ENCODE measurements at places on chromosomes 4 and X.

DNA sequence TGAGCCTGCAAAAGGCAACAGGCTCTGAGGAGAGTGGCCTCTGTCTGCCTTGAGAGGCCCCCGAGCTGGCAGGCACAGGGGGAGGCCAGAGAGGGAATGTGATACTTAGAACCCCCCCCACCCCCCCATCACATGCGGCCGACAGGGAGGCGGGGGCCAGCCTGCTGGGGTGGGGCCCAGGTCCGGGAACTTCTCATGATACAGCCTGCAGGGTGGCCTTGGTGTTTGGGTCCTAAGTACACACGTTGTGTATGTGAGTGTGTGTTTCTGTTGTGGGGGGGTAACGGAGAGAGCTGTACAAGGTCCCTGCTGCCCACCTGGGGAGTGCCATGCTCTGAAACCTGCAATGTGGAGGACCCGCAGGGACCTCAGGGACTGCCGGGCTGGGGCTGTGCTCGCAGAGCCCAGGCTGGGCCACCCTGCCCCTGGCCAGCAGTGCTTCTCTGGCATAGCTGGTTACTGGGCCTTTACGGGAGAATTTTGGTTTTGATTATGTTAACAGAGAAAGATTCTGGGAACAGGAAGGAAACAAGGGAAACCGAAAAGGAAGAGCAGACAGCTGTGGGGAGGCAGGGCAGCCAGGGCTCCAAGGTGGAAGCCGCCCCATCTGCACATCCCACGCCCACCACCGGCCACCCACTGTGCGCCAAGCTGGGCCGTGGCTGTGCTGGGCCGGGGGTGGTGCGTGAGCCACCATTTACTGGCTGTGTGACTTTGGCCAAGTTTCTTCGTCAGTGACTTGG is 19.9 kb downstream of the SH3BP2 start:
- DNase-seq: peak; percentile 67

DNA sequence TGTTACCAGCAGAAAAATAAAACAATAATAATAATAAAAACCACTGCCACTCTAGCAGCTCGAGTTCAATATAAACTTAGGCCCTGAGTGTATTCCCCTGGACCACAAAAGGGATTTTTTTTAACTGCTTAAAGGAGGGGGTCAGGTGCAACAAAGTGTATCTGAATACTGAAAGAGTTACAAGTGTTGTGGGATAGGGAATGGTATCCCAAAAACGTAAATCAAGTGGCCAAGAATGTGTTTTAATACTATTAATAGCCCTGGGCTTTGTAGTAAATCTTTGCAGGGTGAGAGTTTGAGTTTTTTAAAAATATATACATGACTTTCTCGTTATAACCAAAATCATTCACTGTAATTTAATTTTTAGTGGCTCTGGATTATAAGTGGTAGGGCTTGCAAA is 860.1 kb upstream of the INTU start:
- DNase-seq: no peak

DNA sequence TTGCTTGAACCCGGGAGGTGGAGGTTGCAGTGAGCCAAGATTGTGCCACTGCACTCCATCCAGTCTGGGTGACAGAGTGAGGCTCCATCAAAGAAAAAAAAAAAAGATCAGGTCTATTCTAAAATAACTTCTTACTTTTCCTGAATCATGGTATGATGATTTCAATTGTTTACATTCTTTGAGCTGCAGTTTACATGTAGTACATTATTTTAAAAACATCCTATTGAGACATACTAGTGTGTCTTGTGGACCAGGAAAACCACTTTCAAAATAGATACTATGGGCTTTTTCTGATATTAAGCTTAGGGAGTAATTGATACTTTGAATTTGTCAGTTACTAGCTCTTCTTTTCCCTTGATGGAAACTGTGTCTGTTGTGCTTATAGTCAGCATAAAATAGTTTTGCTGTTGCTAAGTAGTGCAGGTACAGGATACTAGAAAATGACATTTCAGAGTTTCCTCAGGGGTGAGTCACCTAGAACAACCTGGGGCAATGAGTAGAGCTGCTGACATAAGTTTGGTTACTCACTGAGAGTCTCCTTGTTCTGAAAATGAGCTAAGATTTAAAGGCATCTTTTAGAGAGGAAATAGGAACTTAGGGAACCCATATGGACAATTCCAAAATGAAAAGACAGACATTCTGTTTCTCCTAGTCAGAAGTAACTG is 53.2 kb upstream of the C4orf54 start:
- DNase-seq: no peak

DNA sequence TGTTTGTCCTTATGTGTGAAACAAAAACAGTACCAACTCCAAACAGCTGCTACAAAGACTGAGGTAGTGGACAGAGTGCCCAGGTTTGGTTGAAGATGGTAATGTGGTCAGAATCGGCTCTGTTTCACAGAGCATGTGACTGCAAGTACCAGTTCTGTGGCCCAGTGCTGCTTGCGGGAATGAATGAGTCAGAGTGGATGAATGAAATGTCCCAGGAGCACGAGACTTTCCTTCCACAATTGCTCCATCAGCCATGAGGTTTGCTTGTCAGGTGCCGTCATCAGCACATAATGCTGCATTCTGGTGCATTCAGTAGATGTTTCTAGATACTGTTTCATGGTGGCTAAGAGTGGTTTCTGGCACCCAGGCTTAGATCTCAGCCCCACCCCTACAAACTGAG is 84.2 kb downstream of the GPR143 start:
- DNase-seq: no peak

GRCh38 chr4:98609934-98610333 is 48.5 kb downstream of the TSPAN5 start:
- no peak for DNase-seq

DNA sequence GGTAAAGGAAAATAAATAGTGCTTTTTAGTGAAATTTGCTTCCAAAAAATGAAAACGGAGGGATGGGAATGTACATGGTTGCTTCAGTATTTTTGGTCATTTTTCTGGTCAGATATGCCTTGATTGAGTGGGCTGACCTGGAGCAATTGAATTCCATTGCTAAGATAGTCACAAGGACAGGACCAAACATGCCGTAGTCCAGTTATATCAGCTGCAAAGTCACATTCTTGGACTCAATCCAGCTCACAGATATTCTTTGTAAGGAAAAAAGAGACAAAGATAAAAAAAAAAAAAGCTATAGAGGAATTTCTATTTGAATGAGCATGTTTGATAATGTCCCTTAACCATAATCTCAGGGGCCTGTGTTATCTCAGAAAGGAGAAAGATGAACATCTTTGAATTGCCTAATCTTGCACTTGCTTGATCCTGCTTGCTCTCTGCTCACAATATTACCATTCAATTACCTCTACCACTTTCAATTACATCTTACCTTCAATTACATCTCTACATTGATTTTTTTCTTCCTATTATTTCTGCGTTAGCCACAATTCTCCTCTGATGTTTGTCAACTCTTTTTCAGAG is 75.4 kb upstream of the PACRGL start:
- no peak for DNase-seq

All from KBM-7 (cell line).